Testis (tissue), 5 donors: ENCODE measurements at places on chromosomes 1 and 21.
A peak's percentile ranks its signal among the peaks of the same experiment; 100 is the strongest.

DNA sequence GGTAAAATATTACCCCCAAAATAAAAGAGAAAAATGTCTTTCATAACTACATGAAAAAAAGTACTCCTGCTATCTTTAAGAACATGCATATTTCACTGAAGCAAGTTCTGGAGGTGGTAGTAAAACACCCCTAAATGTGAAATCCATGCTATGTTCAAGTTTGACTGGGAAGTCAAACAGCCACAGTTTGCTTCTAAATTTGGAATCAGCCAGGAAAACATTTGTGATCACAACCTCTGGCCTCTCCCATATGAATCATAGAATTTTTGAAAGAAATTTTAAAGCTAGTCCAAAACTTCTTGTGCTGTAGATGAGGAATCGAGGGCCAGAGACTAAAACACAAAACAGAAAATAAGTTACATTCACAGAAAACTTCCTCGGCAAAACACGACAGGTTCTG, 6.6 kb downstream of the SORT1 start:
- no peak for DNase-seq

DNA sequence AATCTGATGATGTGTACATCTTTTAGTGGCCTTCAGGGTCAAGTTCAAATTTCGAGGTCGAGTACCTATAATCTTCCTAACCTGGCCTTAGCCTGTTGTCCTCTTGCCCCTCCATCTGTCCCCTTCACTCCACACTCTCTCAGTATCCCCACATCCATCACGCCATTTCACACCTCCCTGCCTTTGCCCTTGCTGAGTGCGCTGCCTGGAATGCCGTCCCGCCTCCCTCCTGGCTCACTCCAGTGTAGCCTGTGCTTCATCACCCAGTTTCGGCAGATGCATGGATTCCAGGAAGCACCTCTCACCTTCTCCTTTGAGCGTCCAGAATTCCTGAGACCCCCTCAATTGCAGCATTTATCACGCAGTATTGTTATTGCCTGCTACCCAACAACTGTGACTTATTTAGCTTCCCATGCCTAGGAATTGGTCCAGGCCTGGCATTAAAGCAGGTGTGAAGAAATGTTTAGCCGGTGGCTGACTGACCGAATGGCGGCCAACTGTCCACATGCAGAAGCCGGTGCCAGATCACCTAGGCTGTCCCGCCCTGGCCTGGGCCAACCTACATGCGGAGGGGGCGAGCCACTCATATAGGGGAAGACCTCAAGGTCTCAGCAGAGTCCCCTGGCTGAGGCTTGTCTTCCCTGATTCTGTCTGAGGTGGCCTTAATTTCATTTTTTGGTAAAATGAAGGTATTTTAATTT, 34.5 kb downstream of the MYOM3 start:
- no peak for DNase-seq

GRCh38 chr1:77506771-77507170, 175.7 kb downstream of the ZZZ3 start:
- no peak for DNase-seq

- no peak for DNase-seq
Measured at GRCh38 chr1:198187973-198188588, 31.3 kb downstream of the NEK7 start.

GRCh38 chr1:64363111-64363510, 106.8 kb upstream of the CACHD1 start:
- DNase-seq = no peak

DNA sequence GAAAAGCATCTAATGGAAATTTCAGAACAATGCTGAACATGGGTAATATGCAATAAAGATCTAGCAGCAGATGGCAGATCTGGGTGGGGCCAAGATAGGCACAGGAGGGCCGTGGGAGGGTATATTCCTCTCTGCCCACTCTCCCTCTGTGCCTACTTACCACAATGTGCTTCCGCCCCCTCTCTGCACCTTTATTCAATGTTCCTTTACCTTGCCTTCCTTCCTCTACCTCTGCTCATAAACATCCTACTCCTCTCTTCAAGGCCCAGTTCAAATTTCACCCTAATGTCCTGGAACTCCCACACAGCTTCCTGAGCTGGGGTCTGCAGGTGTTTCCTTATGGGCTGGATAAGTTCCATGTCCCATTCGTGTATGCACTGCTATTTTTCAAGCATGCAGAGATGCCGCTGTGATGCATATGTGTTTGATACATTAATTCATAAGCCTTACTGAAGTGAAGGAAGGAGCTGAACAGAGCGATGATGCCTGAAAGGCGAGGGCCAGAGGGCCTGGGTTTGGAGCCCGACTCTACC, 65.6 kb upstream of the EDEM3 start:
- no peak for DNase-seq

- DNase-seq = no peak
Measured at GRCh38 chr1:12594966-12595756, 22.8 kb downstream of the DHRS3 start.

DNA sequence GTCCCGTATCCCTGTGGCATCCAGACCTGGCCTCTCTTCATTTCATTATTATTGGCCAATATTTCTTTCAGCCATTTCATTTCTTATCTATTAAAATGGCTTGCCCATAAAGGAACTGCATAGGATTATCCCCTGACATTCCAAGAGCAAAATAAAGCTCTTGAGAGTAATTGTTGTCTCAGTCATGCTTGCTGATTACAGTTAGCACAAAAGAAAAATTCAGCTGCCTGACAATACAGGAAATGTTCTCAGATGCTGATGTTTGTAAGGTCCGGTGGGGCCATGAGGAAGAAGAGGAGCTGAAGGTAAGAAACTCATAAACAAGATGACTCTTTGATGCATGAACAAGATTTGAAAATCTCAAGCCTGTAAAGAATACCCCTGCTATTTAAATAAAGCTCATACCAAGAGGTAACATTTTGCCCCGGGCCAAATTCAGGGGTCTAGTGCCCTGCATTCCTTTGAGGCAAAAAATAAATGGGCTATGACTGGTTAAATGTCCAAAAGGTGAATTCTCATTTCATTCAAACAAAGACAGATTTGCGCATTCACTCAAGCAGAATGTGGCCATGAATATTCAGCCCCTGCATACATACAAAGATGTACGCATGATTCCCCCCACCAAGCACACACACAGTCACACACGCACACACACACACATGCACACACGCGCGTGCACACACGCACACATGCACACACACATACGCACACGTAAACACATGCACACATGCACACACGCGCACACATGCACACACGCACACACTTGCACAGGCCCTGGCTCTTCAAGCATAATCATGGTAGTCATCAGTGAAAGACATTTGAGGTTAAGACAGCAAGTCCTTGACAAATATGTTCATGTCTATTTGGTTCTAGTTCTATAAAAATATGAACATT, 44.8 kb downstream of the KCNJ15 start:
- DNase-seq = no peak

- DNase-seq = peak; percentile 17
Measured at GRCh38 chr1:176494436-176494835, 31.5 kb downstream of the PAPPA2 start.

GRCh38 chr1:65209005-65209885, 61.2 kb downstream of the AK4 start:
- peak; percentile 46 for DNase-seq

GRCh38 chr1:210293171-210293607, 35.5 kb upstream of the HHAT start:
- peak; percentile 59 for DNase-seq

GRCh38 chr1:83857103-83857502, 141.8 kb downstream of the TTLL7 start:
- no peak for DNase-seq

DNA sequence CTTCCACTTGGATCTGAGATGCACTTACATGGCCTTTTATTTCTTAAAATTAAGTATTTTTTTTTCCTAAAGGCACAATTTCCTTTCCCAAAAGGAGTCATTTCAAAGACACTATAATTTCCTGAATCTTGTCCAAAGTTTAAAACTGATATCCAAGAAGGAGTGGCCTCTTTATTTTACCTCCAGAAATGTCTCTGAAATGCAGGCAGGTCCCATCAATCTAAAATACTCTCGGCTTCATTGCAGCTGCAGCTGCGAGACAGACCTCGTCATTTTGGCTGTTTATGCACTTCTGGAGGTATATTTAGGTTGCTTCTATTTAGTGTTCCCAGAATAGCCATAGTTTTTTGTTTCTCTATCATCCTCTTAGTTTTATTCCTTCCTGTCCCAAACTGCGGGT, 172.7 kb upstream of the COA6 start:
- DNase-seq = no peak

DNA sequence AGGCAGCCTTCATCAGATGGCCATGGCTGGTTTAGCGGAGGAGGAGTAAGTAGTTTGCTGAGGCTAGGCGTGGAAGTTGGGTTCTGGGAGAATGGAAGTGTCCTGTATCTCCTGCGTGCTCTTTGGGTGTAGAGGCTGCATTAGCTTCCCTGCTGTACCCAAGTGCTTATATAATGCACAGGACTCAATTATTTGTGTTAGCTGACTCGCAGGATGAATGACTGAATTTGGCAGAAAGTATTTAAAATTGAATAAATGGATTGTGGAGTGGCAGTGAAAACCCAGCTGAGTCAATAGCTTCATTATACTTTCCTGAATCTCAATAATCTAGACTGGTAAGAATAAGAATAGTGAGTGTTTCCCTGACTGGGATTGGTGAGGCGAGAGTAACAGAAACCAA, 13.8 kb downstream of the DNTTIP2 start:
- no peak for DNase-seq

DNA sequence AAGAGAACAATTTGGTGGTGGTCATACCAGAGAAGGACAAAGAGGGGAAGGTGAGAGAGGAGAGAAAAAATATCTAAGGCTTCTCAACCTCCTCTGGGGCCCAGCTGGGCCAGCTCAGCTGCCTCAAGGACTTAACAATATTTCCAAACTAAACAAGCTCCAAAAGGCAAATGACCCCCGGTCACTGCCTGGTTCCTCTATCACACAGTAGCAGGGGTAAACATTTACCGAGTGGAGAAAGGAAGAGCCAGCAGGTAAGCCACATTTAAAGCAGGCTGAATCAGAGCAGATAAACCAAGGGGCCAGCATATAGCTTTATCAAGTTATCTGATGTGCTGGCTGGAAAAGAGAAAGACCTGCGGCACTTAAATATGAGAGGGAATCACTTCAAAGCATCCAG, 102.1 kb downstream of the KCND3 start:
- no peak for DNase-seq

- no peak for DNase-seq
Measured at GRCh38 chr21:41321211-41321907, 4.8 kb downstream of the FAM3B start.

- DNase-seq = no peak
Measured at GRCh38 chr1:220696863-220697231, 6.7 kb downstream of the C1orf115 start.

DNA sequence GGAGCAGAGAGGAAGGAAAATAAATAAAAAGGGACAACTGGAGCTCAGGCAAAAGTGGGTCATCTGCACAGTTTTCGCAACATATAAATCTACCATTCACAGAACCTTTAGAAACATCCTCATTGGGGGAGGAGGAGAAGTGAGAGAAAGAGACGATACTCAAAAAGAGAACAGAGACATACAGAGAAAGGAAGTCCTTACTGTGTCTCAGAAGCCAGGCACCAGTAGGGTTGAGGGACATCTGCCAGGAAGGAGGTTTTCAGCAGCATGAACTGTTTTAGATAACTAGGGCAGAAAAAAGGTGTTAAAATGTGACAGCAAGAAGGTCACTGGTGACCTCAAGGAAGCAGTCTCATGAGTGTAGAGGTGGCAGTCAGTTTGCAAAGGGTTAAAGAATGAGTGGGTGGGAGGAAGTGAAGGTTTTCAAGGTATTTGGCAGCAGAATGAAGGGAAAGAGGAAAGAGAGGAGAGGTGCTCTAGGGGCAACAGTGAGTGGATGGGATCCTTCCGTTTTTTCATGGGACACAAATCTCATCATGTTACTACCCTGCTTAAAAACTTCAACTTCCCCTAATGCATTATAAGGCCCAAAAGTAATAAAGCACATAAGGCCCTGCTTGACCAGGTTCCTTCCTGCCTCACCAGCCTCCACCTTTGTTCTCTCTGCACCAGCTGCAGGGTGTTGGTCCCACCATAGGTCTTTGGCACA, 9.5 kb downstream of the JAK1 start:
- DNase-seq = no peak
